SK-N-DZ (cell line): ENCODE measurements at places on chromosomes 4 and X.
A peak's percentile ranks its signal among the peaks of the same experiment; 100 is the strongest.

DNA sequence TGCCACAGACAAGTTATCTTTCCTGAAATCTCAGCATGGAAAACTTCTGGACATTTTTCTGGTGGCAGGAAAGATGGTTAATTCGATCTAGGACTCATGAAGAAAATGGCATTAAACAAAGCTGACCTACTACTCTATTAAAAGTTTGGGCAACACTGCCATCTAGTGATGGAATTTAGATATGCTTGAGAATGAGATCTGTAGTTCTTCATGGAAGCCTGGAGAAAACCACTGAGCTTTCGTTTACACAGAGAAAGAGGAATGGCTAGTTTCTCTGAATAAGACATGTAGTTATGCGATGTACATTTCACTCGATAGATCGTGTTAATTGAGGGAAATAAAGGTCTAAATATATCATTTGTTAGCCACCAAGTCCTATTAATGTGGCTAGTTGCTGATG lies 51.7 kb upstream of the CHRDL1 start:
- peak; percentile 67 for DNase-seq

- DNase-seq: no peak
Measured at GRCh38 chr4:74618659-74619058, 173.7 kb downstream of the AREG start.

DNA sequence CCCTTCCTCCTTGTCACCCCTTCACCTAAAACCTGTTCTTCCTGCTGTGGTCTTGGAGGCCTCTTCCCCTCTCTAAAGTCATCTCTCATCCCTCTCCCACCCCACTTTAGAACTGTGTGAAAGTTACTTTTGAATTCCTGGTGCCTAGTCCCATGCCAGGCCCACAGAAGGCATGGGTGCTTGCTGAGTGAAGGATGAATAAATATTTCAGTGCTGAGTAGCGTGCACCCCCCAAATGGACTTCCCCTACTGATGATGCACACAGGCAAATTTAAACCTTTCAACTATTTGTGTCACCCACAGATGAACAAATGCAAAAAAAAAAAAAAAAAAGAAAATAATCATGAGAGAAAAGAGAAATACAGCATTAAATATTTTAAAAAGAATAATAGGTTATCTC lies 19.8 kb downstream of the PSMD10 start:
- DNase-seq: no peak

- DNase-seq: no peak
Measured at GRCh38 chr4:75054078-75054477, 121.2 kb downstream of the PARM1 start.

DNA sequence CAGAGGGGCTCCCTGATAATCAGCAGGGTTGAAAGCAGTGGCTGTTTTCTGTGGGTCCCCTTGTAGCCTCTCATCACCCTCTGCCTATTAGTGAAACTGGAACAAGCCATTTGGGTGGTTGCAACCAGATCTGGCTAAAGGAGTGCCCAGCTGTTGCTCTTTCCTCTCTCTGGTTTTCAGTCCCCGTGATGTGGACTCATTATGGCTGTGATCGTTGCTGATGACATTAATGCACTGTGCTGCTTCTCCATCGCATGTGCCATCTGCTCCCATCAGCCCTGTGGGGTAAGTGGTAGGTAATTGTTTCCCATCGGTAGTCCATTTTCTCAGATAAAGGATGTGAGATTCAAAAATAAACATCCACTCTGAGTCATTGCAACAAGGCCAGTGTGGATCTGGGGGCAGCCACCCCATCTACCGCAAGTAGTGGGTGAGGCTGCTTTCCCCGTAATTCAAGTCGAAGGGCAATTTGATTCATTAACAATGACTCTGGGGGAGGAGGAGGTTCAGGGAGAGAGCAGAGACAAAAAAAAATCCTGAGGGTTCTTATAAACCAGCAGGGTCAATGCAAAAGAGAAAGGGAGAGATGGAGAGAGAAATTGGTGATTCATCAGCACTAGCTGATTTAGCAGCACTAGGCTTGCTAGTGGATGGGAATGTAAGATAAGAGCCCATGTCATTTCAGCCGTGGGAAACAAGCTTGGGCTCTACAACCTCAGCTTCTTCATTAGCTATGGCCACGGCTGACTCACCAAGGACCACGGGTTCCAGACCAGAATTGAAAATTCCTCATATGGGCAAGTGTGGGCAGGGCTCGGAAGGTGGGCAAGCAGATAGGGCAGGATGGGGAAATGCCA lies 357.8 kb downstream of the MID1IP1 start:
- DNase-seq: peak; percentile 88

DNA sequence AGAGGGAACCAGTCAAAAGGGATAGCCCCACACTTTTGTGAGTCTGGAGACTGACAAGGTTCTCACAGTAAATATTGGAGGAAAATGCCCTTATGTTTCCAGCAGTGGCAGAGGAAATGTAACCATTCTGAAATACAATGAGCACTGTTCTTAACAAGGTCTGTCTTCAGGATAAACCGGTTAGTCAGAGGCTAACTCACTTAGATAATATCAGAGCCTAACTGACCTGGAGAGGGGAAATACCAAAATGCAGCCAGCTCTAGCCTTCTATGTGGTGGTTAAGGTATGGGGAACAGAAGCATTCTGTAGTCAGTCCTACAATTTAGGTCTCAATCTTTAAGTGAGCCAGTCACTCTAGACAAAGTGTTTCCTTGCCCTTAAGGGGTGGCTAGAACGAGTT lies 70.8 kb downstream of the TBCK start:
- peak; percentile 12 for DNase-seq

GRCh38 chrX:139596068-139596467 lies 65.5 kb downstream of the F9 start:
- DNase-seq: peak; percentile 0

DNA sequence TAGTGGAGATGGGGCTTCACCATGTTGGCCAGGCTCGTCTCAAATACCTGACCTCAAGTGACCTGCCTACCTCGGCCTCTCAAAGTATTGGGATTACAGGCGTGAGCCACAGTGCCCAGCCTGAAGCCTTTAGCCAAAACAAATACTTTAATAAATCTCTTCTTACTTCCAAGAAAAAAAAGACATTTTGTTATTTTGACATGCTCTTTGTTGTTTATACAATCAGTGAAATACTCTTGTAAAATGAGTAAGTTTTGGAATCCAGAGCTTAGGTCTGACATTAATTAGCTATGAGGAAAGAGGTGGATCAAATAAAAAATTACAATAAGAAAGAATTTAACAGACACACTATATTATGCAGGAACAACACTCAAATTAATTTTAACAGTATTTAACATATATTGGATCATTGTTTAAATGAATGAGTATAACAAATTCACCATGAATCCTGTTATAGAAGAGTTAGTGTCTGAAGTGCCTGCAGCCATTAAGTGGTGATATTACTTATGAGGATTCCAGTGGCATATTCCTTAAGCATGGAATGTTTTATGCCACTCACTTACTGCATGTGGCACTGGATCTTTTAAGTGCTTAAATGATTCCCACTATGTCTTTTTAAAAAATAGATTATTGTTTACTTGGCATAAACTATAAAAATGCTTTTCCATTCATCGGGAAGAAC lies 260.1 kb upstream of the GIMD1 start:
- no peak for DNase-seq

DNA sequence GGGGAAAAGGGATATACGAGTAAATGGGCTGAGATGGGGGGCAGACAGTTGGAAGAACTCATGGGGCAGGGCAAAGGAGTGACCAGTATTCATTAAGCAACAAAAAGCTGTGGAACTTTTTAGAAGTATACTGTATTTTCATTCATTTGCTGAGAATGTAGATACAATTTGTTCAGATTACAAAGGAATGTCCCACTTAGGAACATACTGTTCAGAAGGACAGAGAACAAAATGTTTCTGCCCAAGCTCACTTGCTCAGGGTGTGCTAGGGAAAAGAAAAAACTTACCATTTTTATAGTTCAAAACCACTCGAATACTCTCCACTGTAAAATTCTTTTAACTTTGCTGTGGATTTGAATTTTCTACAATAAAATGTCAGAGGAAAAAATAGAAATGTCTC lies 135.2 kb upstream of the AFF2 start:
- DNase-seq: no peak

- no peak for DNase-seq
Measured at GRCh38 chr4:189046642-189047041, 894.0 kb upstream of the FRG1 start.

GRCh38 chrX:20265221-20265725 lies 1.4 kb downstream of the RPS6KA3 start:
- DNase-seq: peak; percentile 32

DNA sequence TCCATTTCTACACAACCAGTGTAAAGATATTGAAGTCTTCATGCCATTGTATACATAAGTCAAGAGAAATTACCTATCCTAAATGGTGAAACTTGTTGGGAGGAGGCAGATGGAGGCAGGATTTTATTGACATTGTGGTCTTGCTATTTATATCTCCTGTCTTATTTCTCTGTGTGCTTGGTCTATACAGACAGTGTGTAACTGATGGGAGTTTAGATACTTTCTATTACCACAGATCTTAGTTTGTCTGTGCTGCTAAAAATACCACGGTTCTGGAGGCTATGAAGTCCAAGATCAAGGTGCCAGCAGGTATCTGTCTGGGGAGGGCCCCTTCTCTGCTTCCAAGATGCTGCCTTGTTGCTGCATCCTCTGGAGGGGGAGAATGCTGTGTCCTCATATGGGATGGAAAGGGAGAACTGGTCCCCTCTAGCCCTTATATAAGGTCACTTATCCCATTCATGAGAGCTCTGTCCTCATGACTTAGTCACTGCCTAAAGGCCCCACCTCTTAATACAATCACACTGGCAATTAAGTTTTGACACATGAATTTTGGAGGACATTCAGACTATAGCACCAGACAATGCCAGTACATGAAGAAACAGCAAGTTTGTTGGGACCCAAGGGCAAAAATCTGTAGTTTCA lies 62.4 kb downstream of the SYNPO2 start:
- DNase-seq: no peak

- DNase-seq: no peak
Measured at GRCh38 chr4:121742794-121743193, 22.2 kb downstream of the SMIM43 start.
